ENCODE measurements at places on chromosomes 1 and 21.

- no peak for DNase-seq
Measured at GRCh38 chr1:209770636-209771415, 13.5 kb downstream of the C1orf74 start.

DNA sequence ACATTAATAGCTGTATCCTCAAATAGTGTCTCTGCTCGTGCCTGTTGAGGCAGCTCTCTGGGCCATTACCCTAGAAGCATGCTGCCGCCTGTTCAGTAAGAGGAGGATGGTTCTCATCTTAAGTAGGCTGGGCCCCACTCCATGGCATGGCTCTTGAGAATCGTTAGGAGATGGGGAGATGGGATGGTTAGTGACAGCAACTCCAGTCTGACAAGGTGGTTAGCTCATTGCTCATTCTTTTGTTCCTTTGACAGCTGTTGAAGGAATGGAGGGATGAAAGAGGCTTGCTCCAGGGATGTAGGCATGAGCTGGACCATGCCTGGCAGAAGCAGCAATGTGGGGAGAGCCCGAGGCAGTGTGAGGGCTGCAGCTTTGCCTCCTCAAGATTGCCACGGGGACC, 68.2 kb downstream of the MAP10 start:
- no peak for DNase-seq

GRCh38 chr1:19045898-19046880, 89.7 kb upstream of the IFFO2 start:
- no peak for DNase-seq

GRCh38 chr1:169585181-169585580, 1.1 kb downstream of the F5 start:
- DNase-seq, result no peak

DNA sequence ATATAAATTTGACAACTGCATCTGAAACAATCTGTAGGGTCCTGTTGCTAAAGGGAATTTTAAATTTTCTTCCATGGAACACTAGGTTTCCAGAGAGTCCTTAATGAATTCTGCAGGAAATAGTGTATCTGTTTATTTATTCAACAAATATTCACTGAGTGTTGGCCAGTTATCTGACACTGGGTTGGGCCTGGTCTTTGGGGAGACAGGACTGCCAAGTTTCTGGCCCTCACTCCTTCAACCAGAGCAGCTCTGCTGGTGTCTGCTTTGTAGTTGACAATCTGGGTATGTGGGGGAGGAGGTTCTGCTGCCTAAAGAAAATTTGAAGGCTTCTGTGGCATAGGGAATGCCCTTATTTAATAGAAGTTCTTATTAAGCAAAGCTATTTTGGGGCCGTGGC, 26.1 kb upstream of the HUNK start:
- no peak for DNase-seq

GRCh38 chr1:180267761-180268555, 37.9 kb downstream of the LHX4 start:
- no peak for DNase-seq

GRCh38 chr1:27885114-27885528, 12.8 kb downstream of the THEMIS2 start:
- no peak for DNase-seq

- DNase-seq, result no peak
Measured at GRCh38 chr1:1562556-1563195, 12.0 kb downstream of the SSU72 start.

DNA sequence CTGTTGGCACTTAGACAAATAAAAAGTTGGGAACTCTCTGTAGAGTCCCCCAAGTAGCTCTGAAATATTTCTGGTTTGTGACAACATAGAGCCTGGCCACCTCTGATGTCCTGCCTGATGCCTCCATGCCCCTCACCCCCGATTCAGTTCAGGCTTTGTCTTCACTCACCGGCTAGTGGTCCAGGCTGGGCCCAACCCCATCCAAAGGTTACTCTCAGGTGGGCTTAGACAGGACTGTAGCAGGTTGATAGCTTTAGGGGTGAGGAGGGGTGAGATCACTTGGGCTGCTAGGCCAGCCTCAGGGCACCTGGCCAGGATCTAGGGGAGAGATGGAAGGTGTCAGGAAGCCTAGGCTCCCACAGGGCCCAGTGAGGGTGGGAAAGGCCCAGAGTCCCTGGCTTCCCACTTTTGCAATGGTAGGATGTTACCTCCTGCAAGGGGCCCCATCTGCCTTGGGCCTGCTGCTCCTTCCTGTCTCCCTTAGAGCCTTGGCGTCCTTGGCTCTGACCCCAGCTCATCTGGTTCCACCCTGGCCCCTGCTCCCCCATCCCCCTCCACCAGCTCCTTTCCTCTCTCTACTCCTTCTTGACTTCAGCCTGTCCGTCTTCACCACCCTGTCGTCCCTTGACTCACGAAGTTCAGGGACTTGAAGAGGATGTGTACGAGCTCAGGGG, 6.7 kb downstream of the EPS8L3 start:
- DNase-seq, result no peak

DNA sequence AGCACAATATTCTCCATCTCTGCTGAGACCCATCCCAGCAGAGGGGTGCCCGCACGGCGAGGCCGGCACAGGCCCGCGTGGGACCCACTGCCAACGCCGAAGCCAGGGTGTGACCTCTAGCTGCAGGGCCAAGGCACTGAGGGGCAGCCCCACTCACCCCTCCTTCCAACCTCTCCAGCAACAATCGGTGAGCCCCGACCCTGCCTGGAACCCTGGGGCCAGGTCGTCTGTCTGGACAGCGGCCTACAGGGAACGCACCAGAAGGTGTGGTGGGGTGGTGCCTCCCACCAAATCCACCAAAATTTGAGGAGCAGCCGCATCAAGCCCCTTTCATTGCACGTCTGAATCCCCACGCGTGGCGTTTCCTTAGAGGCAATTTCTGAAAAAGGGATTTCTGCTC, 63.0 kb upstream of the ADARB1 start:
- no peak for DNase-seq

DNA sequence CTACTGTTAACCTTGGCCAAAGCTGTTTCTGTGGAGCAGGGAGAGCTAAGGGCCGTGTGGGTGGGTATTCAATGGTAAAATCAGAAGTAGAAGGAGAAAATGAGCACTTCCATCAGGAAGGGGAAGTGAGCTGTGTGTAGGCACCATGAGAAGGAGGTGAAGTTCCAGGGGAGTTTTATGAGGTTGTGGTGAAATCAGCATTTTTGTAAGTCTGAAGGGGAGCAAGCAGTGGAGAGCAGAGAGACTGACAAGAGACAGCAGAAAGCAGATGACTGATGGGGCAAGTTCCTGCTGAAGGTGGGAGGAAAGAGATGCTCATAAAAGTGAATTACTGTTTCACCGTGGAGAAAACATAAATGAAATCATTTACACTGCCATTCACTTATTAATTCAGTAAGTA, 2.7 kb upstream of the GPR88 start:
- DNase-seq, result no peak

DNA sequence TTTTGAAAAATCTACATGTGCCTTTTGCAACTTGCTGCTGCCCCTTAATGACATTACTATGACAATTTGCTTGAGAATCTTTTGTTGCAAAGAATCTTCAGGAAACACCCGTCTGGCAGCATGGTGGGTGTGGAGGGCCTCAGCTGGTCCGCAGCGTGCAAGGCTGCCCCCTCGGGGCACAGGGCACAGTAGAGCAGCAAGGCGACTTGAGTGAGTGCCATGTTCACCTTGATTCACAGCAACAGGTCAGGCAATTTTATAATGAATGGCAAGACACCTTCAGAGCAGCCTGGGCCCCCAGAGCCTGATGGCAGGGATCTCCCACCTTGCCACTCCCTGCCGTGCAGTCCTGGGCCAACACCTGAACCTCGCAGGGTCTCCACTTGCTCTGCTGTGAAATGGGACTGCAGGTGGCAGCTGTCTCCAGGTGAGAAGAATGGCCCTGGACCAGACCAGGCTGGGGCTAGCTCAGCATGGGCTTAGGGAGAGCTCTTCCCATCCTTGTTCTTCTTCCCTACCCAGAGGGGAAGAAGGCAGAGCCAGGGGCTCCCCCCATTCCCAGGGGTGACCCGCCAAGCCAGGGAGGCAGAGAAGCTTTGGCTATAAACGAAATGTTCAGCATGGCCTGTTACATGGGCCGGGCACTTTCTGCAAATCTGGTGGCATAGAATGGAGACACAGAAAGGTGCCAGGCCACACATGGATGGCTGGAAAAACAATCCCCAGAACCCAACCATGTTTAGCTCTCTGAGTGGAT, 34.5 kb upstream of the ACTRT2 start:
- no peak for DNase-seq

DNA sequence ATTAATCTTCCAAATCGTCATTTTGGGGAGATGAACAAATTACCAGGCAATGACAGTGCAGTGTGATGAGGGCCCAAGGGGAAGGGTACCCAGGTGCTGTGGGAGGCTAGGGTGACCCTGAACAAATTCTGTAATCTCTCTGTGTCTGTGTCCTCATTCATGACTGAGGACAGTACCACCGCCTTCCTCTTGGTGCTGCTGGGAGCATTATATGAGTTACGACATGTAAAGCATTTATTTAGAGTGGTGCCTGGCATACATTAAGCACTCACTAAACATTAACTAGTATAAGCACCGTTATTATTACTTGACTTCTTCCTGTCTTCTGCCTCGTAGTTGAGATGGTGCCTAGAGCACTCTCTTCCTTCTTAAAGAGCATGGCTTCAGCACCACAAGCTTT, 468.2 kb upstream of the VAMP3 start:
- DNase-seq, result no peak

GRCh38 chr1:15089258-15089992, 64.1 kb upstream of the TMEM51 start:
- no peak for DNase-seq

DNA sequence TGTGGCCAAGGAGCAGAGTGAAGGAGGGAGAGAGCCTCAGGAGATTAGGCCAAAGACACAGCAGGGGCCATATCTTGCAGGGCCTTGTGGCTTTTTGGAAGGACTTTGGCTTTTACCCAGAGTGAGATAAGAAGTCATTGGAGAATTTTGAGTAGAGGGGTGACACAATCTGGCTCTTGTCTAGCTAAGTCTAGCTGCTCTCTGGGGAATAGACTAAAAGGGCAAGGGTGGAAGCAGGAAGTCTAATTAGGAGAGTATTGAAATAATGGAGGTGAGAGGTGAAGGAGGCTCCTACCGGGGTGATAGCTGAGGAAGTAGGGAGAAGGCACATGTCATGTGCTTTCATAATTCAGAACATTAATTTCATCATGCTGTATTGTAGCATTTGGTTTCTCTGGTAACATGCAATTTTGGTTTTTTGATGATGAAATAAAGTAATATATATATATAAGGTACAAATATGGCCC, 34.3 kb upstream of the KCNA3 start:
- DNase-seq, result no peak

GRCh38 chr1:92953491-92953890, 7.8 kb downstream of the DIPK1A start:
- DNase-seq, result no peak

GRCh38 chr1:109761227-109762038, 2.3 kb downstream of the EPS8L3 start:
- DNase-seq, result no peak

GRCh38 chr1:26361605-26362122, 7.7 kb upstream of the CRYBG2 start:
- no peak for DNase-seq

DNA sequence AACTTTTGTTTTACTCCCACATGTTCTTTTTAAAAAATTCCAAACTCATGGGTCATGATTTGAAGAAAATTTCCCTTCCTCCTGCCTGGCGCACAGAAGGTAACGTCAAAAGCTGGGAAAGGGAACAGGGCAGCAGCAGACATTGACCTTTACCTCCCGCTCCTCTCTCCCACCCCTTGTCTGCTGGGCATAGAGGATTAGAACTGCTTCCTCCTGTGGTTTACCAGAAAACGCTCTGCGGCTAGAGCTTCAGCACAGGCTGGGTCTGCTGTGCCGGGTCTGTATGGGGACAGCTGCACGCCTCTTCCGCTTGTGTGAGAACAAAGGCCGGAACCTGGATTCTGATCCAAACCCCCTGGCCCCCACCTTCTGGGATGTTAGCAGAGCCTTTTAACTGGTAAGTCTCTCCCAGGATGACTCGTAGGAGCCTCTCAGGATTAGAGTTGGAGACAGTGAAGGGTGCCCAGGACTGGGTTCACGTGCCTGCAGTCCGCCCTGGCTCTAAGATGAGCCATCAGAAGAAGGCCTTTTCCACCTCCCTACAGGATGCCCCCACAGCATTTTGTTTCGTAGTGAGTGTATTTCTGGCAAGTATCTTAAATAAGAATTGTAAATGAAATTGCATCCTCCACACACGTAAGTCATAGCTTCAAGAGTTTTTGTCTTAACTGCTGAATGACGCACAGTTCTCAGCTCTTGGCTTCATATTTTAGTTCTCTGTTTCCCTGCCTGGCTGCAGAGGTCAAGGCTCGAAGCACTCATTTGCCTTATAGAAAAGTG, 5.2 kb downstream of the H6PD start:
- peak; percentile 14 for DNase-seq

GRCh38 chr1:101239095-101240040, 2.5 kb downstream of the S1PR1 start:
- DNase-seq, result peak; percentile 33

All from activated CD8-positive, alpha-beta memory T cell treated with anti-CD3 and anti-CD28 coated beads for 1 hour (primary cell).